Hematopoietic multipotent progenitor cell treated with erythropoietin and hydrocortisone succinate and interleukin-3 and kit ligand, for 17 days (in vitro differentiated cells): ENCODE measurements at places on chromosomes 1 and 21.

- DNase-seq: no peak
Observed at GRCh38 chr1:184532199-184532598, 145.4 kb downstream of the C1orf21 start.

DNA sequence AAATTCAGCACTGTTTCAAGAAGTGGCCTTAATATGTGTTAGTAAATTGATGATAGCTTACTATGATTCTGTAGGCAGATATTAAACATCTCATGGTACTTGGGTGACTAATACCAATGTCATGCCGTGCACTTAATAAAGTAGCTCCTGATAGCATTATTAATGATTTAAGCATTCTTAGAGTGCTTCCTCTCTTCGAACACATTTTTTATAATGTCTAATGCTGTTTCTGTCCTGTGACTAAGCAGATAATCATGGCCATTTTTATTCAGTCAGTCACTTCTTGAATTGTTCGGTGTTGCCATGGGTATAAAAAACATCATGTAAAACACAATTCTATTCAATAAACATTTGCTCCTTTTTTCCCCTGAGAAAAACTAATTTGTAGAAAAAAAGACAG, 804.6 kb upstream of the ADGRL4 start:
- no peak for DNase-seq

- no peak for DNase-seq
Observed at GRCh38 chr1:233289676-233290075, 5.8 kb downstream of the PCNX2 start.

- no peak for DNase-seq
Observed at GRCh38 chr1:1354271-1355247, 3.8 kb downstream of the MXRA8 start.

DNA sequence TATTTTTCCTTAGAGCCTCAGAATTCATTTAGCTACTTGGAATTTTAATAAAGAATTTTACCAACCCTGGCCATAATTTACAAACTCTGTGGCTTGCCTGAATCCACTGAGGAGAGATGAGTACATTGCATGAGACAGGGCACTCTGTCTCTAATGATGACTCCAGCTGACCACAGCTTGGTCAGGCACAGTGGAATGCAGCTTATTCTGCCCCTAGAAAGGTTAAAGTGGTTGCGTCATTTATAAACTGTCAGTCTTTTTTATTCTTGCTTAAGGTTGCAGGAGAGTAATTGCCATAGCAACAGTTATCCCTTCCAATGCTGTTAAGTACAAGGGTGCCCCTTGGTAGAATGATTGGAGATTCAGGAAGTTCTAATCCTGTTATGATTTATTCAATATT, 28.3 kb downstream of the PDE4B start:
- no peak for DNase-seq
